Fibroblast of skin of left quadriceps (primary cell): ENCODE measurements at places on chromosomes 2 and 18.

DNA sequence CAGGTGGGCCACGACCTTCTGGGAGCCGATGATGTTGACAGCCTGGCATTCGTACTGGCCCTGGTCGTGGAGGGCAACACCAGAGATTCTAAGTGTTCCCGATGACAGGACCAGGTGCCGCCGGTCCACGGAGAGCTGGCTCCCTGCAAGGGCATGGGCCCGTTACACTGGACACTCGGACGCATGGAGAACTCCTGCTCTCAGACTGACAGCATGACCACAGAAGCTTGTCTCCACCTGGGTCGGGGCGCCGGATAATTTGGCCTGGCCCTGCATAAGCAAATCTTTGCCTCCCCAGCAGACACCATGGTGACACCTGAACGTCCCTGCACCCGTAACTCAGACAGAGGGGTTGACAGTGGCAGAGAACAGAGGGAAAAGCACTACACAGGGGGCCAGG is 80.7 kb downstream of the PXDN start:
- DNase-seq, result no peak

- DNase-seq, result no peak
These were observed 766 bp downstream of the PDE6D start for GRCh38 chr2:231780123-231780908.

- DNase-seq, result no peak
These were observed 148.0 kb upstream of the KCTD1 start for GRCh38 chr18:26696308-26696707.

DNA sequence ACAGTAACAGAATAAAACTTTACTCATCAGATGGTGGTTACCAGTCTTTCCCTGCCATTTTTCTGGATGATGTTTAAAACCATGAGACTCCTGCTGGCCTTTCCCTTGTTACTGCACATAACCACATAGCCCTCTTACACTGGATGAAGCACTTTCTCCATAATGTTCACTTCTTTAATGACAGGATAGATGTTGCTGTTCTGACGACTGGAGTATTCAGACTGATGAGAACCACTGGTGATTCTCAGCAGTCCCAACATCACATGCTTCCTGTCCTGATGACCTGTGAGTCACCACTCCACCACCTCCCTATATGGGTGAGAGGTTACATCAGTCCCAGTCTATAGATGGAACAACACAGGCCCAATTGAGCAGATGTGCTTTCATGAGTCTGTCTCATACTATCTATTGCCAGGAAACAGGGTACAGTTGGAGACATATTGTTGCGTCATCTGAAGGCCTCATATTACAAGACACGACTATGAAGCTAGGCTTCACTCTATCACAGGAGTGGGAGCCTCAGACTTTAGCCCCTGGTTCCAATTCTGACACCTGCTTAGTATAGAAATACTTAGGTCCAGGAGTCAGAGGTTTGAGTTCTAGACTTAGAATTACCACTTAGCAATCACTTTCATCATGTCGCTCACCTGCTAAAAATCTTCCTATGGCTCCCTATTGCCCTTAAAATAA is 145.7 kb upstream of the KLF7 start:
- DNase-seq, result peak; percentile 92

GRCh38 chr18:52334896-52335295 is 5.1 kb upstream of the DCC start:
- DNase-seq, result peak; percentile 67

- DNase-seq, result no peak
These were observed 114.3 kb downstream of the LCLAT1 start for GRCh38 chr2:30561349-30561748.

DNA sequence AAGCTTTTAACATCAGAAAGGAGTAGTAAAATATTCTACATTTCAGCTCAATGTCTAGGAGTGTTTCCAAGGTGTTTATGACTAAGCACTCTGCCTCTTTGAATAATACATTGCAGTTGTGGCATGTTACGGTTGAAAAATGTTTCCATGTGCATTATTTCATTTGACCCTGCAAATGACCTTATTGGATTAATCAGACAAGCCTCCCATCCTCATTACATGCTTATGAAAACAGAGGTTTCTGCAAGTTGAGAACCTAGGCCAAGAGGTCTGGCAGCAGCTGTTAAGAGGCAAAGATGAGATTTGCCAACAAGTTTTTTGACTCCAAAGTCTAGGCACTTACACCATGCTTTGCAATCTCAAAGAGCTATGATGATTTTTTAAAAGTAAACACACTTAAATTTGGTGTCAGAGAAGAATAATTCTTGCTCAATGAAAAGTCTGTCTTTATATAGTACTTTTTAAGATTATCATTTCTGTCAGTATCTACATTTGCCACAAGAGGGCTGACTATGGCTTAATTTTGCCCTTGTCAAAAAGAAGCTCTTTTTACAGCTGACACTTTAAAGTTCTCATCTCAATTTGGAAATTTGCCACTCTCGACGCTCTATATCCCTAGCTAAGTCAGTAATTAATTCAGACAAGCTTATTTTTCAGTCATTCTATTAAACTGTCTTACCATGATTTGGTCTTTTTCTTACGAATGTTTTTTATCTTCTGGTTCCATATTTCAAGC is 260.6 kb downstream of the PAX3 start:
- no peak for DNase-seq

DNA sequence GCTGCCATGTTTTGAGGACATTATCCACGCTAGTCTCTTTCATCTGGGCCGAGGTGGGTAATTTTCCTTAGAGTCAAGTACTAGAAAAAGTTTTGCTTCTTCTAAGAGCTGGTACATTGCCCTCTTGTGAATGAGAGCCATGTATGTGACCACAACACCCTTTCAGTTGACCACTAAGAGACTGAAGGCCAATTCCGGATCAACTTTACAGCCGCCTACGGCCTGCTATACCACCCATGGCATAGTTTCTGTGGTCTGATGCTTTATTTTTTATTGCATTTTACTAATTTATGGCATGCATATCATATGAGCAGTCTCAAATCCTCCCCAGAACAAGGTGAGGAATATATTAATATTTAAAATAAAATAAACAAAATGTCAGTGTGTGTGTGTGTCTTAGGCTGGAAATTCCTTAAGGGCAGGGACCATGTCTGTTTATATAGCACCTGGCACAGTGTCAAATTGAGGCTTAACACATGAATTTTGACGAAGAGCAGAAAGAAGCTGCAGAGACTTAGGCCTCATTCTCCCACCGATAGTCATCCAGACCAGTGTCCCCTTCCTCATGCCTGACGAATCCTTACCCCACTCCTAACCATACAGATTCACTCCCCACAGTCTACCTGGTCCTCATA is 35.4 kb downstream of the PSD4 start:
- DNase-seq, result peak; percentile 20

DNA sequence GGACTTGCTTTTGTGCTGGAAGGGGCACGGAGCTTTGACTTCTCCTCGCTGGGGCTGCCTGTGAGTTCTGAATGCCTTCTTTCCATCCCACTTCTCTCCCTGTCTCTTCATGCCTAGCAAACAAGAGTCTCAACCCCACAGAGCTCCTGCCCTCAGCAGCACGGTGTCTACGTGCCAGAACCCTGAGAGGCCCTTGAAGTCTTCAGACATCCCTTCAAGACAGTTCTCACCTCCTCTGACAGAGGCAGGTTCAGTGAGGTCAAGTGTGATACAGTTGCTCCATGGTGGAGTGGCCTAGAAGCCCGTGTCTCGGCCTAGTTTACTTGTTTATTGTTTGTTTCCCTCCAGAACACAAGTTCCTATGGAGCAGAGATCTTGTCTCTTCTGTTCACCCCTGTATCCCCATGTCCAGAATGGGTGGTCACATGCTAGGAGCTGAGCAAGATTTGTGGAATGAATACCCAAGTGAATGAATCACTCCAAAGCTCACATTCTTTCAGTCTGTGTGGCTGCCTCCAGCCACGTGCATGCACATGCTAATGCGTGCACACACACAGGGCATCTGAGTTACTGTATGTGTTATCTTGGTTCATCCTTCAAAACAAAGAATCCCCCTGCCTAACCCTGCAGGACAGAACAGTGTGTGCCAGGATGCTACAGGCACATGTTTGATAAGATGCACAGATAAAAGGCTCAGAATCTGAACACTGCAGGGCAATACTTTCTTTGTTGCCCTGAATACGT is 391.6 kb downstream of the NBAS start:
- peak; percentile 87 for DNase-seq

GRCh38 chr2:933734-934295 is 16.8 kb upstream of the SNTG2 start:
- no peak for DNase-seq

DNA sequence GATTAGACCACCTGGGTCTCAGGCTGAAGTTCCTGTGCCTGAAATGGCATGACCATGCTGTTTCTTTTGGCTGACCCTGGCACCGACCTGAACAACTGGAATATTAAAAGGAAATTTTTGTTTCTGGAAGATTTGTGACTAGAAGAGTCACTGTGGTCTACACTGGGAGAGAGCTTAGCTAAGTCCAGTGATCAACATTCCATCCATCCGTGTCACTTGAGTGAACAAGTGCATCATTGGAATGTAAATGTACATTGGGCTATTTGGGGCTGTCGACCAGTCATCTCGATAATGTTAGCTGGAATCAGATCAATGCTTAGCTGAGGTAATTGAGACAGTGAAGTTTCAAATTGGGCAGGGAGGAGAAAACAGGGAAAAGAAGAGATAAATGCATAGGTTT is 95.4 kb upstream of the CCDC85A start:
- DNase-seq, result no peak

- DNase-seq, result no peak
These were observed 1.1 kb downstream of the RNF103 start for GRCh38 chr2:86622519-86623042.

DNA sequence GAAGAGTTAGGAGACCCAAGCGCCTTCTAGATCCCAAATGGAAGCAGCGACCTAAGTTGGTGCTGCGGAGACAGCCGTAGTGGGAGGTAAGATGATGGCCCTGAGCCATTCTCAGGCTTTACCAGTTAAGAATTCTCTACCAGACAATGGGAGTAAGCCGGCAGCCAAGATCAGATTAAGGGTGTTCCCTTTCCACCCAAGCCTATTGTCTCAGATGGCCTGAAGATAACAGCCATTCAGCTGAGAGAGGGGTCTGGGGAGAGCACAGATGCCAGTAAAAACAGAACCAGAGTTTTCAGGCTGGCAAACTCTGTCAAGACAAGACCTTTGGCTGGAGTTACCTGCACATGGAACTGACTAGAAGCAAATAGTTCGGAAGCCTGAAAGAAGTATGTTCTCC is 191.7 kb upstream of the HAAO start:
- no peak for DNase-seq

- DNase-seq, result no peak
These were observed 23.6 kb downstream of the THADA start for GRCh38 chr2:43572244-43572643.

GRCh38 chr2:177322801-177323261 is 58.3 kb upstream of the NFE2L2 start:
- DNase-seq, result no peak

DNA sequence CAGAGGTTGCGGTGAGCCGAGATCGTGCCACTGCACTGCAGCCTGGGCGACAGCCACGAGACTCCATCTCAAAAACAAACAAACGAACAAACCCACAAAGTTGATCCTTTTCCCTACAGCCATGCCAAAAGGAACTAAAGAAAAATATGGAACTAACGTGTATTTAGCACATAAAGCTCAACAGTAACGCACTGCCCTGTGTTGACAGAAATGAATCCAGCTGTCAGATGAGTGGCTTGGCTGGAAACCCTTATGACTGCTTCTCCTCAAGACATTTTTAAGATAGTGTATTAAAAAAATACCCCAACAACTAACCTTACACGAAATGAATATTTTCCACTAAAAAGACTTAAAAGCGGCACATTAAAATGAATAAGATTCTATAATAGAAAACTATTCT is 62.9 kb upstream of the TUBA3E start:
- no peak for DNase-seq

DNA sequence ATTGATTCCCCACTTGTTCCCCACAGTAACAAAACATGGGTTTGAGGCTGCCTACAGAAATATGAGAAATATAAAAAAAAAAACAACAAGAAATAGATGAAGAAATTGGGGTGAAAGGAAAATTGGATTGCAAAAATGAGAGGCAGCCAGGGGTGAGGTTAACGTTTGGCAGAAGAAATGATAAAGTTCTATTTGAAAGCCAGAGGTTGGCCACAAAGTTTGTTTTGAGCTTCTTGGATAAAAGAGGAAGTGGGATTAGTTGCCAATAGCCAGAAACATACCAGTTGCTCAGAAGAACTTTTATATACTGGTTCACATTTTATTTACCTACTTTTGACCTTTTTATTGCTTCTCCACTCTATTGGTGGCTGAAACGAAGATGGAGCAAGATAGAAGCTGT is 67.5 kb downstream of the FASTKD2 start:
- no peak for DNase-seq

- DNase-seq, result no peak
These were observed 447.1 kb upstream of the CNTNAP5 start for GRCh38 chr2:123578016-123578415.

DNA sequence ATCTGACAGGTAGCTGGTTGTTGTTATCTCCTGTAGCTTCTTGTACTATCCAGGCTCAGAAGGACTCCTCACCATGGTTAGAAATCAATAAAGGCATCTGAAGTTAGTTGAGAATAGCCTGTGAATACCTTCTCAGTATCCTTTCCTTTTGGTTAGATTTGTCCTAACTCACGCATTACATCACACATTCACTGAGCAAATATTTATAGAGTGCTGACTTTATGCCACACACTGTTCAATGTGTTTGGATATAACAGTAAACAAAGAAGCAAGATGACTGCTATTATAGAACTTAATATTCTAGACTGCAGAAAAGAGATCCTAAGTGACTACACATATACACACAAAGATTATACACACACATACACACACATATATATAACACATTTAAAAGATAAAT is 889.9 kb upstream of the CHAC2 start:
- DNase-seq, result no peak

DNA sequence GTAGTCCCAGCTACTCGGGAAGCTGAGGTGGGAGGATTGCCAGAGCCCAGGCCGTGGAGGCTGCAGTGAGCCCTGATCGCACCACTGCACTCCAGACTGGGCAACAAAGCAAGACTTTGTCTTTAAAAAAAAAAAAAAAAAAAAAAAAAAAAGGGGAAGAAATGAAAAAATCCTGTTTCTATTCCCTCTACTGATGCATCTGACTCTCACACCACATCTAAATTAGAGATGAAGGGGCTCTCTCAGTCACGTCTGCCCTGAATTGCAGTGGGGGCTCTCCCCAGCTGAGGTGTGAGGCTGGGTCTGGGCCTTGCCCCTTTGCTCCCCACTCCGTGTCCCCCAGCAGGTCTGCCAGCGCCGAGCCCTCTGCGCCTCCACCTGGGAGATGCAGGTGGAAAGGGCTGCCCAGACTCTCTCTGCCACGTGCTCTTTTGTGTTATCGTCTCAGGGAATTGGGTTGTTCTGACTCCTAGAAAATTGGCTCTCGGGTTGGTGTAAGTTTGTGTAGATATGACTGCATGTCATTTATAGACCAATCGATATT is 30.2 kb downstream of the TRAPPC12 start:
- DNase-seq, result no peak
